Effector memory CD4-positive, alpha-beta T cell (primary cell): ENCODE measurements at places on chromosomes 7 and 10.

GRCh38 chr7:27171637-27172314, 2.3 kb downstream of the HOXA10 start:
- DNase-seq = no peak

DNA sequence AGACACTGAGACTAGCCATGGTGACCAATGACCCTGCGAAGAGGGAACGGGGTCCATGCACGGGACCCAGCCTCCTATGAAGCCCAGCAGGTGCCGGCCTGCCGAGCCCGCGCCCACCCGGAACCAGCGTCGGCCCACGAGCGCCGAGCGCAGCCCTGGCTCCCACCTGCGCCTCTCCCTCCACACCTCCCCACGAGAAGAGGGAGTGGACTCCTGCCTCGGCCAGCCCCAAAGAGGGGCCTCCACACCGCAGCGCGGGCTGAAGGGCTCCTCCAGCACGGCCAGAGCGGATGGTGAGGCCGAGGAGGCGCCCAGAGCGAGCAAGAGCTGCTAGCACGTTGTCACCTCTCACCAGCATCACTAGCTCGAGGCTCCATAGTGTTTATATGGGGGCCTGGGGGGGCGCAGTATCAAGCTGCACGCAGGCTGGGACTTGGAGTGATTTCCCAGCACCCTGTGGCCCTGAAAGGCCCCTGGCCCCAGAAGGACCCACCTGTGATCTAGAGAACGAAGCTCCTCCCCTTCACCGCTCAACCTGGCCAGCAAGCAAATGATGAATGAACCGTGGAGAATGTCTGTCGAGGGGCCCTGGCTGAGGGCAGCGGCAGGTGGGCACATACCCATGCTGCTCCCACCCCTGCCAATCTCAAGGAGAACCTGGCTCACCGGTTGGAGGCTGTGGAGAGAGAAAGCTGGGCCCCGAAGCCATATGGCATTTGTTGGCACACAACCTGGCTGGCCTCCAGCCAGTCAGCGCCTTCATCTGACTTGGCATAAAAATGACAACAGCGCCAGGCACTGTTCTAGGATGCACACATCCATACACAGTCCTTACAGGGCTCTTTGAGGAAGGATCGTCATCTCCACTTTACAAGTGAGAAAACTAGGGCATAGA, 30.7 kb downstream of the GHRHR start:
- no peak for DNase-seq

GRCh38 chr10:132575320-132576201, 38.0 kb downstream of the INPP5A start:
- DNase-seq = no peak

DNA sequence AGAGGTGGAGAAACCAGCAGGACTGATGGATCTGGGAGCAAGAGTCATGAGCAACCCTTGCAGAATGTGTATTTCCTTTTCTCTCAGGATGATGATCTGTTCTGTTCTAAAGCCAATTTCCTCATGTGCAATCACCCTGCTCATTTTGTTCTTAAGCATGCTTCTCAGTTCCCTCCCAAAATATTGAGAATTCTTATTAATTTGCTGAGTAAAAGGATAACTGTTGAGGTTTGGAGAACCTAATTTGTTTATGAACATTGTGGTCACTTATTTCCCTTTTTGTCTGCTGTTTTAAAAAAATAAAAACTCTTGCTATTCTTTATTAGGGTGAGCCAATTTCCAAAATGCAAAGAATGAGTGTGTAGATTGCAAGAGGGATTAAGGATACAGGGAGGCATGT, 106.8 kb downstream of the APBB1IP start:
- no peak for DNase-seq

DNA sequence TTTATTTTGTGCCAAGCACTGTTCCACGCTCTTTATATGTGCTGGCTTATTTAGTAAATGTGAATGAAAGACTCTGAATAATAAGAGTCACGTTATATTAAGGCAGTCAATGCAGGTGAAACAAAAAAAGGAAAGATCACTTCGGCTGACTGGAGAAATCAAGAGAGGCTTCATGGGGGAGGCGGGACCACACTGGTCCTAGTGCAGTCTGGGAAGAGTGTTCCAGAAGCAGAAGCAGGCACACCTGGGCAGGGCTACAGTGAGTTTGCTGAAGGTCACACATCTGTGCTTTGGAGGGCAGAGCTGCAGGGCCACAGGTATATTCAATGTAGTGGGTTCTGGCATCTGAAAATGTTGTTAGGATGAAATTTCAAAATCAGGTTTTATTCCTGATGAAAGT, 176.9 kb downstream of the PLXNA4 start:
- no peak for DNase-seq
